SK-MEL-5 (cell line): ENCODE measurements at places on chromosomes 2 and 18. TPM values are rescaled to one million over a fixed set of nuclear protein-coding genes. Genes with fewer than 3 reads are reported as not detected.

The ANKRD30B gene
- 7.1 and 7.3 TPM in 2 replicates for total RNA-seq

The ZNF385B gene
- total RNA-seq = not detected in 2 replicates

The HRH4 gene
- total RNA-seq = not detected in 2 replicates

The MTHFD2 gene
- 319 and 361 TPM in 2 replicates for total RNA-seq

The ERFE gene
- total RNA-seq = 22.3 and 29.3 TPM in 2 replicates

The BOLL gene
- total RNA-seq = not detected in 2 replicates

The REG1B gene
- total RNA-seq = not detected in 2 replicates

The NAPG gene
- total RNA-seq = 31.1 and 32.2 TPM in 2 replicates

The DCDC2C gene
- not detected in 2 replicates for total RNA-seq

The KATNAL2 gene
- total RNA-seq = 9.5 and 10.0 TPM in 2 replicates

The NLRC4 gene
- total RNA-seq = 0.03 TPM in 1 of 2 replicates, not detected in the other

The IL36RN gene
- total RNA-seq = not detected in 2 replicates

GRCh38 chr2:111667542-111668273, 216.3 kb downstream of the ANAPC1 start:
- peak; percentile 80 for DNase-seq

DNA sequence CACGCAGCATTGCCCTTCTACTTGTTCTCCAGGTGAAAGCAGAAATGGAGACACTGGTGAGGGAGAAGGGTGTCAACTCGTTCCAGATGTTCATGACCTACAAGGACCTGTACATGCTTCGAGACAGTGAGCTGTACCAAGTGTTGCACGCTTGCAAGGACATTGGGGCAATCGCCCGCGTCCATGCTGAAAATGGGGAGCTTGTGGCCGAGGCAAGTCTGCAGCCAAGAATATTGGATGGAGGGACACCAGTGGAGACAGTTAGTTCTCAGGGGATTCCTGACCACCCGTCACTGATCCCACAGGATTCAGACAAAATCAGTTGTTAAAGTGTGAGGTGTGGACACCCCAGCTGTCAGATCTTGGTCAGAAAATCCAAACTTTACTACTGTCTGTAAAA, 43.2 kb upstream of the MAPRE3 start:
- DNase-seq = no peak

- no peak for DNase-seq
Observed at GRCh38 chr2:219384859-219385258, 2.9 kb downstream of the DNPEP start.

GRCh38 chr18:8065284-8065683, 498.2 kb downstream of the PTPRM start:
- no peak for DNase-seq

DNA sequence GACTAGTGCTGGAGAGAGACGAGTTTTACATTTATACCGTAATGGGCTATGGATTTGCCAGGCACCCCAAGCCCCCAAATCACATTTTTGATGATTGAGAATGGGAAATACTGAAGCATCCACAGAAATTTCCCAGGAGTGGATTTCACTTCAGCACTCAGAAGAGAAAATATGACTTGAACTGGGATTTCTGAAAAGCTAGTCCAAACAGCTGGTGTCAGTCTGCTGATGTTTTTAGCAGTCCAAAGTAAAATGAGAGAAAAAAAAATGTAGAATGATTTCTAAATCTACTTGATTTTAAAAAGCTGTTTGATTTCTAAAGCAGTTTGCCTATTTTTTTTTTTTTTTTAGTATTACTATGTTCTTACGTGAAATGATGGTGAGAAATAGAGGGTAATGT, 105.0 kb downstream of the PLEKHM3 start:
- DNase-seq = no peak

DNA sequence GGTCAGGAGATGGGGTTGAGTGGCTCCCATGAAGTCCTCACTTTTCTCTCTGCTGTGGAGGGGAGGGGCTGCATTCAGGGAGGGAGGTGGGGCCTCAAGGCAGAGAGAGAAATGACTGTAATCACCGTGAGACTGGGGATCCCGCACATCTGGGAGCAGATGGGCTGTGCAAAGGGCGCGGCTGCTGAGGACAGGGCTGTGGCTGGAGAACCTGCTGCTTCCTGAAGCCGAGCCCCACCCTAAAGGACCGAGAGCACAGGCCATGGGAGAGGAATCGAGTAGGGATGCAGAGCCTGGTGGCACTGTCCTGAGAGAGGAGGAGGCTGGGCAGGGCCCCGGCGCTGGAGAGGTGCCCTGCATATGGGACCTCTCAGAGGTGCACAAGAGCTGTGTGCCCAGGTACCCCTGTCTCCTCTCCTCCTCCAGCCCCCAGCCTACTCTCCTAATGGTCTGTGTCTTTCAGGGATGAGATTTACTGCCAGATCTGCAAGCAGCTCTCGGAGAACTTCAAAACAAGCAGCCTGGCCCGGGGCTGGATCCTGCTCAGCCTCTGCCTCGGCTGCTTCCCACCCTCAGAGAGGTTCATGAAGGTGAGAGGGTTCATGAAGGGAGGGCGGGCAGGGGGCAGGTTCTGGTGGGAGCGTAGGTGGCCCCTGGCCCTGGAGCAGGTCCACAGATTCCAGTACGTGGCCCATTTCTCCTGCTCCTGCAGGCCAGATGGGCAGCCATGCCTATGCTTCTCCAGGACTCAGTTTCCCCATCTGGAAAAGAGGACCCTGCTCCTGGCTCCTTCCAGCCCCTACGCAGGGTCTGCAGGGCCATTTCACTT, 25.9 kb upstream of the GPR17 start:
- no peak for DNase-seq

GRCh38 chr2:157891643-157892041, 15.5 kb upstream of the ACVR1 start:
- no peak for DNase-seq

DNA sequence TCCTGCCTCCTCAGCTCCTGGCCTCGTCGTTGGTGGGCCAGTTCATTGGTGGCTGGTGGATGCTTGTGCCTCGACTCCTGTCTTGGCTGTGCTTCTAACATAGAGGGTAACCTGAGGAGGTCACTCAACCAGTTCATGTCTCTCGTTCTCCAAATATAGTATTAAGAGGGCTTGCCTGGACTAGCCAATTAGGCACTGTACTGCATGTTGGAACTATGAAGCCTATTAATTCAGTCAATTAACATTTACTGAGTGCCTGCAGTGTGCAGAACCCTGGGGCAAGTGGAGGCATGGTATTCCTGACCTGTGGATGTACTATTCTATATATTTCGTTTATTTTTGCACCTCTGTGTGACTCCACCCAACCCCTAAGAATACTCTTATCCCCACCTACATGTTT, 89.9 kb upstream of the PELI1 start:
- DNase-seq = no peak
